Naive thymus-derived CD4-positive, alpha-beta T cell (primary cell): ENCODE measurements at places on chromosomes 2 and 18.

GRCh38 chr2:196249860-196250259, 78.5 kb upstream of the STK17B start:
- no peak for DNase-seq

- no peak for DNase-seq
Measured at GRCh38 chr18:52342456-52342855, 2.5 kb downstream of the DCC start.

- no peak for DNase-seq
Measured at GRCh38 chr2:117786520-117786919, 28.0 kb upstream of the DDX18 start.

- no peak for DNase-seq
Measured at GRCh38 chr2:191660575-191660974, 17.4 kb upstream of the NABP1 start.

DNA sequence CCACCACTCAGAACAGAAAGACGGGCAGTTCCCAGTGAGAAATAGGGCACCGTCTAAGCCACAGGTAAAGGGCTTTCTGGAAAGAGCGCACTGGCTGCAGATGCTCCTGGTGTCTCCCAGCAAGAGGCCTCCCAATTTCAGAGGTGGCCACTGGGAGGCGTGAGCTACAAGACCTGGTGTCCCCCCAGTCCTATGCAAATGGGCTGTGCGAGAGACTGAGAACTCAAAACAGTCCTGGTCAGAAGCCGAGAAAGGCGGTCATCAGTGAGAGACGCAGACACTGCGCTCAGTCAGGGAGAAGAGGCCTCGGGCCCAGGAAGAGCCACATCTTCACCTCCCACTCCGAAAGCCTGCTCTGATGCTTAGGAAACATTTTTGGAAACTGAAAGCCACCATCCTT, 179.5 kb downstream of the EIPR1 start:
- DNase-seq: no peak

GRCh38 chr2:212960336-212960735, 191.1 kb downstream of the IKZF2 start:
- no peak for DNase-seq

GRCh38 chr2:180931841-180932240, 48.6 kb upstream of the UBE2E3 start:
- DNase-seq: no peak

GRCh38 chr18:48724939-48725338, 186.1 kb downstream of the CTIF start:
- no peak for DNase-seq

- DNase-seq: no peak
Measured at GRCh38 chr18:62979176-62979575, 263.8 kb downstream of the PHLPP1 start.

GRCh38 chr2:151816843-151817242, 11.4 kb downstream of the ARL5A start:
- DNase-seq: no peak

- no peak for DNase-seq
Measured at GRCh38 chr2:63050334-63051041, at the start of gene OTX1. TSS of gene OTX1 (plus strand) at chr2:63050830. CDS start at chr2:63052991, 2,161 bp downstream.

DNA sequence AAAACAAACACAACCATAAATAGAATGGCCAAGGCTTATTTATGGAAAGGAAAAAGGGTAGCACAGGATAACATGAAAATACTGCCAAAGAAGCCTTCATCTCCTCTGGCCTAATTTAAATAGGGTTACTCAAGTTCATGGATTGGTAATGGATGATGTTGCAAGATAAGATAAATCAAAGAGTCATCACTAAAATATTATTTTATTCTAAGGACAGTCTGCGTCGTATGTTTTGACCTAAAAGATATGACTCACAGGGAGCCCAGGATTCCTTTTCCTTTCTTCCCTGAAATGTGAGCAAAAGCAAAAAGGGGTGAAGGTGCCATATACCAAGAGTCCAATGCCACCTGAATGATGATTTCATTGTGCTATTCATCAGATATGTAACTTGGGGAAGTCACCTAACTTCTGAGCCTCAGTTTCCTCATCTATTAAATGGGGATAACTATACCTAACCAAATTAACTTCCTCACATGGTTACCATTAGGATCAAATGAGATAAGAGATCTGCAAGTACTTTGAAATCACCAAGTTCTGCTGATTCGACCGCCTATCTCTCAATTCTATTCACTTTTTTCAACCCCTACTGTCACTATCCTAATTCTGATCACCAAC, 137.7 kb downstream of the THADA start:
- no peak for DNase-seq

GRCh38 chr2:218671654-218672566, at the start of the genes RNF25 and STK36:
TSS of gene RNF25 (minus strand) at chr2:218672002. CDS start at chr2:218671970, 32 bp downstream.
TSS of gene STK36 (plus strand) at chr2:218672086. CDS start at chr2:218672830, 744 bp downstream.
- DNase-seq: peak; percentile 74

DNA sequence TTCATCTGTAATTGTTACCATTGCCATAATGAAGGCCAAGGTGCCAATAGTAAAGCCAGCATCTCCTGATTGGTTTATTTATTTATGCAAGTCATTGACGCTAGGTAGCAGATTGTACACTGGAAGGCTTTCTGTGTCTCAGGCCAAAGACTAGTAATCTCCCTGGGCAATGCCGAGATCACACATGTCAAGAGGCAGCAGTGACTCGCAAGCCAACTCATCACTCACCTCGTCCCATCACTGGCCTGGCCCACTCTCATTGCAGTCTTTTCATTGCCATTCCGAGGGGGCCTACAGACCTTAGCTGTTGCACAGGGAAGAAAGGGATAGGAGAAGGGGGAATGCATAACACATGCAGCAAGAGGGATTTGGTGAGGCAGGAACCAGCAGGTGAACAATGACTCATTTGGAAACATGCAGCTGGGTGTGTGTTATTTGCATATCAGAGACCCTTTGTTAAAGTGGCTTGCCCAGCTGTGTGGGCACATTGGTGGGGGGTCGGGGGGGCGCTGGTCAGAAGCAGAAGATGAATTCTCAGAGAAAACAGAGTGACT, 448.7 kb upstream of the HNRNPA3 start:
- DNase-seq: no peak
